NCI-H524 treated with DMSO at 0.1 percent for 48 hours (cell line): ENCODE measurements at places on chromosomes 7 and 10.

- DNase-seq: no peak
These were observed 42.2 kb downstream of the PCDH15 start for GRCh38 chr10:54758791-54759190.

DNA sequence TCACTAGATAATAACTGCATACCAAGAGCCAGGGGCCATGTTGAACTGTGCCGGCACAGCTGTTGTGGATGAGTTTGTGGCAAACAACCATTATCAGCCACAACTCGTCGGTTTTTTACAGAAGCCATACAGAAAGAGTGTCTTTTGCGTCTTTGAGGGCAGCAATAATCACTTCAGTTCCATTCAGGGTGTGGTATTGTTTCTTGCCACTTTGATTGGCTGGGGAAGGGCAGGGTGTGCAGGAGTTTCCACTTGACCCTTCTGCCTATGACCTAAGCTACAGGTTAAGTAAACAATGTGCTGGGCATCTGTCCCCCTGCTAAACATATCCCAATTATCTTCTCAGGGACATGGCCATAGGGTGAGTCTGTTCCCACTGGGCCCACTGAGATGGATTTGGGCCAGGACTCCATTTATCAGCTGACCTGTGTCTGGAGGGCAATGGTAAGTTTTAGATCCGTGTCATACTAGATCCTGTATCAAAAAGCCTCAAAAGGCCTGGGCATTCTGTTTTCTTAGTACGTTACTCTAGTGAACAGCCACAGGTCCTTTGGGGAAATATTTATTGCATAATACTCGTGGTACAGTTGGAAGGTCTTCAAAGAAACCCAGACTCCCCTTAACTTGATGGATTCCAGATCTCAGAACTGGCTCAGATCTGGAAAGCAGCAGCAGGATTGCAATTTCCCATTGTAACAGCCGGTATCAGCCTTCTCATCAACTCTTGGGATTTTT, 15.9 kb downstream of the ZNF3 start:
- DNase-seq: no peak

GRCh38 chr10:107232013-107232412, 67.5 kb upstream of the SORCS1 start:
- DNase-seq: no peak

DNA sequence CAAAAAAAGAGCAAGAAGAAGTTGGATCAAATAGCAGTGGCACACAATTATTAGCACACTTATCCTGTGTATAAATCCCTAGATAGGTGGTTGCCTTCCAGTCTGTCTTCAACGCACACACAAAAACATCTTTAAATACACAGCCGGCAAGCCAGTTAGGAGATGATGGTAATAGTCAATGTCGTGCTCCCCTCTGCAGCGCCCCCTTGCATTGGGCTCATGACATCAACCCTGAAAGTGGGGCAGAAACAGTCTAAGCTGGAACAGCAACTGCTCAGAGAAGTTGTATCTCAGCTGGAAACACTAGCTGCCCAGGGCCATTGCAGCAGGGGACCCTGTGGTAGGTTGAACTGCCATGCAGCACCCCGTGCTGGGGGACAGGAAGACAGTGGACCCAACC, 179.5 kb upstream of the YAE1 start:
- no peak for DNase-seq

GRCh38 chr10:110344622-110345021, 39.9 kb upstream of the SMNDC1 start:
- DNase-seq: no peak

DNA sequence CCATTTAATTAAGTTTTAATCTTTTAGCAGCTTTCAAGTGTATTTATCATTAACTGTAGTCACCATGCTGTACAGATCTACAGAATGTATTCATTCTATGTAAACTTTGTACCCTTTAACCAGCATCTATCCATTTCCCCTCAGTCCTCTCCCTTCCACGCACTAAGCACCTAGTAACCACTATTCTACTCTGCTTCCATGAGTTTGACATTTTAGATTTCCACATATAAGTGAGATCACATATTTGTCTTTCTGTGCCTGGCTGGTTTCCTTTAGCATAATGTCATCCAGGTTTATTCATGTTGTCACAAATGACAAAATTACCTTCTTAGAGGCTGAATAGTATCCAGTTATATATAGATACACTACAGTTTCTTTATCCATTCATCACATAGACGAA, 79.7 kb downstream of the BTAF1 start:
- no peak for DNase-seq

GRCh38 chr7:268991-269390, 21.0 kb upstream of the FOXL3 start:
- no peak for DNase-seq

GRCh38 chr7:75718390-75719031, 20.2 kb downstream of the HIP1 start:
- no peak for DNase-seq

DNA sequence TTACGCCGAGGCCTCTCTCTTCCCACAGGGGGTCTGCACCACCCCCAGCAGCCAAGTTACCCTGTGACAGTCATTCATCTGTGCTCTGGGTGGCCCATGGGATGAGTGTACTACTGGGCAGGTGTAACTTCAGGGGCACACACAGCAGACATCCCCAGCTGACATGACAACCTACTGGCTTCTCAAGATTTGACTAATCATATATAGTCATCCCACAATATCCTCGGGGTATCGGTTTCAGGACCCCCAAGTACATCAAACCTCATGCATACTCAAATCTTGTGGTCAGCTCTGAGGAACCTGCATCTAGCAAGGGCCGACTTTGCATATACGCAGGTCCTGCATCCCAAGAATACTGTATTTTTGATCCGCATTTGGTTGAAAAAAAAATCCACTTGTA, 336.9 kb upstream of the C7orf33 start:
- no peak for DNase-seq

DNA sequence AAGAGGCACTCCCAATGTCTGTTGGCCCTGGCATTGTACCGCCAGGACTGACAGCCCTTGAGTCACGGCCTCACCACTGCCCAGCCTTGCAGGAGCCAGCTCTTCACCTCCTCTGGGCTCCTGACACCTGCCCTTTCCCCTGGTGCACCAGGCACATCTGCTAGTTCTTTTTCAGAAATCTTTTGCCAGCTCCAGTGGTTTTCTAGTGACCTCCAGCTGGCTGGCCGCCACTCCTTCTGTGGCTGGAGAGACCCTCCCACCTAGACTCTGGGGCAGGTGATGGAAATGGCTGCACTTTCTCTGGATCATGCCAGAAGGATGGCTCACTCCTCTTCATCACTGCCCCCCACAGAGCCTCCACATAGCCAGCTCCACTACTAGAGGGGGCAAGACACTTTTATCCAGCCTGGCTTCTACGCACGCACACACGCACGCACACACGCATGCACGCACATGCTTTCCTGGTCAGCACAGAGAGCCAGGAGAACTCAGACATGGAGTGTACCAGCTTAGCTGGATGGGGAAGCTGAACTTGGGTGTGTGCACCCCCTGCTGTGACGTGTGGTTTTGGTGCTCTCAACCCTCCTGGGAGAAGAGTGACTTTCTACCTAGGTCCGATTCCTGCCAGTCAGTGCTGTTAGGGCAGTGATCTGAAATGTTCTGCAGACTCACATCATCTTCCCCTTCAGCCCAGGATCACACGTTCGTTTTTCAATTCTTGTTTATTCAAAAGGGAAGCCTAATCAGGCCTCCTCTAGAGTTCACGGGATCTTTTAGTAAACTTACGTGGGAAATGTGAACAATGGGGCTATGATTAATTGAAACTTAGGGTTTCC, 222.0 kb downstream of the PRPF18 start:
- DNase-seq: no peak

DNA sequence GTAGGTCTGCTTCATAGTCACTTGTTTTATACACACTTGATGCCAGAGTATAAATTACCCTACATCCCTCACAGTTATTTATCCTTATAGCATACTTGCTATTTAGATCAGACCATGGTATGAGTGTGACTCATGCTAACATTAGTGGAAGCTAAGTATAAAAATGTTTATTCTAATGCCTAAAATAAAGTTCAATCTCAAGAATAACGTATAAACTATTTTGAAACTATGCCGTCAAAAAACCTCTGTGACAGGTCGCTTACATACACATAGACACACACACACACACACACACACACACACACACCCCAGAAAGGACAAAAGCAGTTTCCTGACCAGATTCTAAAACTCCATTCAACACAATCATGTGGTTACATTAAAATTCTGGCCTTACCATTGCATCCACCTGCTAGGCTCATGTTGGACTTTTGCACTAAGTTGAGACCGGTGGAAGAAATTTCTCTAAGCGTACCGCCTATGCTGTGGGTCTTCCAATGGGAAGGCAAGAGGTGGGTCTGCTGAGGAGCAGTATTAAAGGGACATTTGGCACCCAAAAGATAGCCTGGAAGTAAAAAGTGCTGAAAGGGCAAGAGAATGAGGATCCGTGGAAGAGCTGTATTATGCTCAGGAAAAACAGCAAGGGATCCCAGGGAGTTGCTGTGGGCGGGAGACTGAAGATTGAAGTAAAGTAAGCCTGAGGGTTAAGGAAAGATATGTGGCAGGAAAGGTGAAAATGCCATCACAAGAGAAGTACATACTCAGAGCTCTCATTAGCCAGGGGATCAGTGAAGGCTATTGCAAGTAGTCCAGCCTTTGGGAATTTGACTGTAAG, 5.0 kb downstream of the FOXP2 start:
- no peak for DNase-seq

DNA sequence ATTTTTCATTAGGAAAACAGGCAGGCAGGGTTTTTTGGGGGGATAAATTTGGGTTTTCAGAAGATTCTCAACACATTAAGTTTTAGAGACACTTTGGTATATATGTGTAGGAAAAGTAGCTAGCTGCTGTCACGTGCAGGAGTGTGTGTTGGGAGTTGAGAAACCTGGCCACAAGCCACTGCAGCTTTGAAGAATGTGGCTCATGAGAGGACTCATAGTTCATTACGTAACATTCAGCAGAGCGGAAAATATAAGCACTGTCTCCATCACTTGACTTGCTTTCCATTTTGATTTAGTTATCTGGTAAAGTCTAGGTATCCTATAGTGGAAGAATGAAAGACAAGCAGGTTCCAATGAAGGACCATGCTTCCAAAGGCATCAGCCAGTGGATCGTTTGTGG, 31.2 kb downstream of the SMNDC1 start:
- DNase-seq: no peak

GRCh38 chr7:90488220-90488619, 18.8 kb downstream of the PTTG1IP2 start:
- DNase-seq: no peak

DNA sequence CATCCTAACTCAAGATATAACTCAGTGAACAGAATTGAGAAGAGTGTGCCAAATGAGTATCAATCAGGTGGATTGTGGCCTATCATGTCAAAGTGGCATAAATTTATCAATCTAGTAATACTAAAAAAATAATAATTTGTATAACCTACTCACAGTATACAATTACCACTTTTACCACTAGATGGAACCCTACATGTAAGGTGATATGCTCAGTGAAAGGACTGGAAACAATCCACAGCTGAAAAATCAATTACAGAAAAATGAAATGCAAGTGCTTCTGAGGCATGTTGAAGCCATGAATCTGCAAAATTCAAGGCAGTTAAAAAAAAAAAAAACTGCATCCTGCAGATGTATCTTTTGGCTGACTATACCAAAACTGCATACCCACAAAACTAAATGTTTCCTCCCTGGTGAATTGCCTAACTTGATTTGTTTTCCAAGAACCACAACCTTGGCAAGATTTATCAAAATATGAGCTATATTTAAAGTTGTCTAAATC, 13.9 kb downstream of the ARHGAP19 start:
- peak; percentile 4 for DNase-seq

- DNase-seq: no peak
These were observed 1050.7 kb downstream of the SORCS3 start for GRCh38 chr10:105691811-105692210.

GRCh38 chr7:2015251-2015871, 217.4 kb downstream of the MAD1L1 start:
- DNase-seq: no peak

DNA sequence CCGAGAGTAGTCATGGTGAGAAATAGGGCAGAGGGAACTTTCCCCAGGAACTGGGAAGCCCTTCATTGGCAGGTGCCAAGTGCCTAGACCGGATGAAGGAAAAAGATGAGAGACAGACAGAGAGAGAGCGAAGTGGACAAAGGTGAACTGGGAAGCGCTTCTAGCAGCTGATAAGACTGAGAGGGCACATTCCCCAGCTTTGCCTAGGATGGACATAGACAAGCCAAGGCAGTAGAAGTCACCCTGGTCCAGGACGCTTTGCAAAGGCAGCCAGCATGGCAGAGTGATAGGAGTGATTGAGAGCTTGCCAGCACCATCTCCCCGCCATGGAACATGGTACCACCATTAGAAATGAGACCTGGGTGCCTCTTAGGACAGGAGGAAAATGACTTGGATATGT, 372.8 kb upstream of the MGMT start:
- DNase-seq: no peak

DNA sequence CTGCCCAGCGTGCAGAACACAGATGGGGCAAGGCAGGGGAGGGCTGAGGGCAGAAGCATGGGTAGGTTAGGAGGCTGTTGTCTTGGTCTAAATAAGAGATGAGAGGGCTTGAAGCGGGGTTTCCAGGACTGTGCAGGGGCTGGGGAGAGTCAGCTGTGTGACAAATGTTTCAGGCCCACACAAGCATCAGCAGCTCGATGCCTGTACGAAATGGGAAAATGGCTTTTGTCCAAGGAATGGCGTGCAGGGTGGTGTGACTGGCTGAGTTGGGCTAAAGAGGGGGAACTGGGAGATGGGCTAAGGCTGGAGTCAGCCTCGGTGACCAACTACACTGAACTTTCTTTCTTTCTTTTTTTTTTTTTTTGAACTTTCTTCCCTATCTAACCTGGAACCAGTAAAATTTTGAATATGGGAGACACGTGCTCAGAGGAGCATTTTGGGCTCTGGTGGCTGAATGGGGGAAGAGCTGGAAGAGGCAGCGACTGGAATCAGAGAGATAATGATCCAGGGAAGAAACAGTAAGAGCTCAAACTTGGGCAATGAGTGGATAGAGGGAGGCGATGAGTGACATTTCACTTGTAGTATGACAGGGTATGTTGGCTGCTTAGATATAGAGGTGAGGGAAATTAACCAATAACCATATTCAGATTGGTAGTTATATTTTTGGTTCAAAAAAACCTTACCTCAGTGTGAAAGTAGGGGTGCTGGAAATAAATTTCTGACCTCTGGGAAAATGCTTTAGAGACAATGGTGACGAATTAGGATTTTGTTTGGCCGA, 10.2 kb upstream of the EPHA1 start:
- DNase-seq: no peak
